ENCODE measurements at places on chromosomes 4 and X.
A peak's percentile ranks its signal among the peaks of the same experiment; 100 is the strongest.

DNA sequence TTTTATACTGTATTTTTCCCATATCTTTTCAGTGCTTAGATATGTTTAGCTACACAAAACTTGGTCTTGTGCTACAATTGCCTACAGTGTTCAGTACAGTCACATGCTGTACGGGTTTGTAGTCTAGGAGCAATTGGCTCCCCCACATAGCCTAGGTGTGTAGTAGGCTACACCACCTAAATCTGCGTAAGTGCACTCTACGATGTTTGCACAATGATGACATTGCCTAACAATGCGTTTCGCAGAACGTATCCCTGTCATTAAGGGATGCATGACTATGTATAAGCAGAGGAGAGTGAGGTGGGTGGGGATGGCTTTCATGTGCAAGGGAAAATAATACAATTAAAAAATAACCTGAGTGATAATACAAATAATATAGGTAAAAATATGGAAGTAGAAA lies 131.4 kb downstream of the GBA3 start:
- no peak for DNase-seq

DNA sequence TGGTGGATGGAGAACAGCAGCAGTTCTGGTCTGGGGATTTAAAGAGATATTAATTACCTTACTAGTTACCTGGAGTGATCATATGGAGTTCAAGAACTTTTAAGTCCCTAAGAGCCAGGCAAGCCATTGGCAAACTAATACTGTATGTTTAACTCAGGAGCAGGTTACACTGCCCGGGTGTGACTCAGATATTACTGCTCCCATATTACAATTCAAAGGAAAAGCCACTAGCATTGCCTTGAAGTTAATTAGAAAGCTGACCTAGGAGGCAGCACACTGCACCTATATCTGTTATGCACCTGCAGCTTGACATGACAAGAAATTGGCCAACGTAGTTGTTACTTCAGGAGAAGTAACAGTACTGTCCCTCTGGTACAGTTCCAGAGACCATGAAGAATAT lies 47.2 kb downstream of the GRK4 start:
- no peak for DNase-seq

DNA sequence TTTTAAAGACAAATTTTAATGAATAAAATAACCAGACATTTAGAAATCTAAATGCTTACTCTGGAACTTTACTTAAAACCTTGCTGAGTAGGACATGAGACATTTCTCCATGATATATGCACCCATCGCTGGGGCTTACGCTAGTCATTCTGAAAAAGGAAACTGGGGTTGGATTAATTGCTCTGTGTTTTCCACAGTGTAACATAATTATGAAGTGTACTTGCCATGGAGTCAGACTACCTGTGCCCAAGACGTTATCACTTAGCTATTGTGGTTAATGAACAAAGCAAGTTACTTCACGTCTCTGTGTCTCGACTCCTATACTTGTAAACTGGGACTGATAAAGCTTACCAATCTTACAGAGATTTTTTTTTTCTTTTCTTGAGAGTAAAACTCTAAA lies 47.8 kb downstream of the SHISA3 start:
- DNase-seq: no peak

DNA sequence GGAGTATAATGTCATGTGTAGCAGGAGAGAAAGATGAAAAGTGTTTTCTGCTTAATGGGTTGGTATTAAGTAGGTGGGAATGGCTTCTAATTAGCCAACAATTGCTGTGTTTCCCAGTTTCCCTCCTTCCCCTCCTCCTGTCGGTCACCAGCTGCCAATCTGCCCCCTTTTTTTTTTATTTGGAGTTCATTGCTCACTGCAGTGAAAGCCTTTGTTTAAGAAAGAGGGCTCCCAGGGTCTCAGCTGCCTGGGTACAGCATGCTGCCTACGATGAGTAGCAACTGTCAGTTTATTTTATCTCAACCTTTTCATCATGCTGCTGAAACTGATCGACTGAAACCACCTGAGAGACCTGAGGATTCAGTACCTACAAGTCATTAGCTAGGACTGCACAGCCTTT lies 149.0 kb downstream of the POU4F2 start:
- no peak for DNase-seq

GRCh38 chr4:2817701-2818350 lies 24.9 kb downstream of the SH3BP2 start:
- no peak for DNase-seq

- DNase-seq: no peak
Measured at GRCh38 chr4:169202145-169202699, 68.5 kb downstream of the SH3RF1 start.

DNA sequence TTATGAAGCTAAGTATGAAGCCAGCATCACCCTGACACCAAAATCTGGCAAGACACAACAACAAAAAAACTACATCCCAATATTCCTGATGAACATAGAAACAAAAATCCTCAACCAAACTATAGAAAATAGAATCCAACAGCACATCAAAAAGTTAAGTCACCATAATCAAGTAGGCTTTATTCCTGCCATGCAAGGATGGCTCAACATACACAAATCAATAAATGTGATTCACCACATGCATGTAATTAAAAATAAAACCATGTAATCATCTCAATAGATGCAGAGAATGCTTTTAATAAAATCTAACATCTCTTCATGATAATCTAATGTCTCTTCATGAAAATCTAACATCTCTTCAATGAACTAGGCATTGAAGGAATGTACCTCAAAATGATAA lies 249.4 kb upstream of the GK2 start:
- no peak for DNase-seq

GRCh38 chr4:97330917-97331316 lies 812.4 kb downstream of the STPG2 start:
- no peak for DNase-seq

- DNase-seq: no peak
Measured at GRCh38 chr4:134628066-134628465, 426.5 kb upstream of the PABPC4L start.

DNA sequence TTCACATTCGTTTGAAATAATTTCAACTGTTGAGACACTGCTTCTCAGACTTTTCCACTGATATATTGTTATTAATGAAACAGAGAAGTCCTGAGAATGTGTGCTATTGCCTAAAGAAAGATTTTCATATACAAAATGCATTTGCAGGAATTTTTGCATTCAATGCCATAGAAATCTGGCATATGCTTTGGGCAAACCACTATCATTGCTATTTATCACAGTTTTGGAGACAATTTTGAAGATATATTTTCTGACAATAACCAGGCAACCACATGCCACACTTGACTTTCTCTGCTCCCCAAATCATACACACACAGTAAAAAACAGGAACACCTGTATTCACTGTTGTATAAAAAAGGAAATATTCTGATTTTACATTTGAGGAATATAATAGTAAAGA lies 1303.7 kb upstream of the IGFBP7 start:
- DNase-seq: no peak

GRCh38 chr4:25171201-25171865 lies 11.1 kb upstream of the SEPSECS start:
- DNase-seq: no peak

GRCh38 chr4:3700223-3700622 lies 66.0 kb upstream of the ADRA2C start:
- no peak for DNase-seq

DNA sequence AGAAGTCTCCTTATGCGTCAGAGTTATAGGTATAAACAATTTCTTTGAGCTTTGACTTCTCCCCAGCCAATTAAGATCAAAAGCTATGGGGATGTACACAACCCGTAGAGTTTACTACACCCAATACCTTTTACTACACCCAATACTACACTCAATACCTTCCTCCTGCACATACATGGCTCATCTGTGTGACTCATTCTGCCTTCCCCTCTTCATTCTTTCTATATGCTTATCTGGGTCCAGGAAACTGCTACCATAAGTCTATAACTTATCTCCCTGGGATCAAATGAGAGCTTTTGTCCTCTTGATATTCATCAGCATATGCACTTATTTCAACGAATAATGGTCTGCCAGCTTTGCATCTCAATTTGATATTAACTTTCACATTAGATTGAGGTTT lies 28.2 kb downstream of the ANKRD50 start:
- DNase-seq: no peak

- DNase-seq: no peak
Measured at GRCh38 chrX:3950373-3950772, 236.9 kb upstream of the PRKX start.

GRCh38 chr4:71266090-71266794 lies 72.6 kb upstream of the SLC4A4 start:
- DNase-seq: no peak

GRCh38 chrX:10656214-10656613 lies 35.8 kb upstream of the MID1 start:
- DNase-seq: no peak

GRCh38 chr4:122616915-122617596 lies 3.8 kb downstream of the IL21 start:
- DNase-seq: no peak

- DNase-seq: no peak
Measured at GRCh38 chr4:85798012-85798770, 323.2 kb downstream of the ARHGAP24 start.

GRCh38 chrX:43940816-43941474 lies 32.2 kb downstream of the NDP start:
- no peak for DNase-seq

- peak; percentile 74 for DNase-seq
Measured at GRCh38 chrX:39152106-39152649, 350.9 kb downstream of the MID1IP1 start.

DNA sequence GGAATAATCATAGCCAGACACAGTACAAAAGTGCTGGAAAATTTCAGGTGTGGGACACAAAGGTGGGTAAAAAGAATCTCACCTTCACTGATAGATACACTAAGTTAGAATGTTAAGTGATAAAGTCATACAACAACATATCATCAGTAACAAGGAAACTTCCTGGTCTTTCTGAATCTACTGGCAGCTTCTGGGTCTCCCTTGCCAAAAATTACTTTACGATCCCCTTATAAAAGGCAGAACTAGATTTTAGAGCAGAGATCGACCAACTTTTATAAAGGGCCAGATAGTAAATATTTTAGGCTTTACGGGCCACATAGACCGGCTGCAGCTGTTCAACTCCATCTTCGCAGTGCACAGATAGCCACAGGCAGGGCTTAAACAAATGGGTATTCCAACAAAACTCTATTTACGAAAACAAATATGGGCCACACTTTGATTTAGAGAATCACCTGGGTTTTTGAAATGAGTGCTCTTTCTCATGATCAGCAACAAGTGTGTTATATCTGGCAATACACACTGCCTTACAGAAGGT lies 159.9 kb downstream of the AASDH start:
- no peak for DNase-seq

DNA sequence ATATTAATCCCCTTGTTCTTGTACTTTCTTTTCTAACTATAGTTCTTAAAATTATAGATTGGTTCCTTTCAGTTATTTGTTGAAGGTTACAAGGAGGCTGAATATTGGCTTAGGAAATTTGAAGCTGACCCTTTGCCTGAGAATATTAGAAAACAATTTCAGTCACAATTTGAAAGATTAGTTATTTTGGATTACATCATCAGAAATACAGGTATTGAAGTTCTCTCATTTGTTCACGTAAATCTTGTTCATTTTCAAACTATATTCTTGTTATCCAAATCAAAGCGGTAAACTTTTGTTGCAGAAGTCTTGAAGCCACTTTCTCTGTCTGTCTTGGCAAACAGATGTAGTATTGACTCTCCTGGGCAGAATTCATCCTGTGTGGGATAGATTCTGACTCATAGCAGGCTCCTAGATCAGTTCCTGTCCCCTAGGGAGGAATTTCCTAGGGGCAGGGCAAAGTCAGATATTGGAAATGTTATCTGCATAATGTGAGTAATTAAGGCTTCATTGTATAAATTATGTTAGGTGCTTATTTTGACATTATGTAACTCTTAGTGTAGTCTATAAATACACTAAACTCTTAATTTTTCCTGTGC lies 25.2 kb downstream of the PI4K2B start:
- DNase-seq: no peak
